CD14-positive monocyte (primary cell): ENCODE measurements at places on chromosomes 7 and 10.

DNA sequence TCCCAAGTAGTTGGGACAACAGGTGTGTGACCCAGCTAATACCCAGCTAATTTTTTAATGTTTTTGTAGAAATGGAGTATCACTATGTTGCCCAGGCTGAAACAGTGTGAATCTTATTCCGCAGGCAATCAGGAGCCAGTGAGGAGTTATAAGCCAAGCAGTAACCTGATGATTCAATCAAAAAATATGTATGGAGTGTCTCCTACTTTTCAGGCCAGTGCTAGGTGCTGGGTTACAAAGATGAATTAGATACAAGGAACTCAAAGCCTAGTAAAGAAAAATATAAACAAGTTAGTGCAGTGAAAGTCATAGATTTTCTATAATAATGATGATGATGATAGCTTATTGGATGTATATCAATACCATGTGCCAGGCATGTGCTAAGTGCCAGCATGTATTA, 13.2 kb upstream of the IFRD1 start:
- no peak for DNase-seq

GRCh38 chr10:24462889-24463552, 254.1 kb downstream of the KIAA1217 start:
- DNase-seq: no peak

GRCh38 chr10:67506083-67506756, 189.8 kb downstream of the CTNNA3 start:
- DNase-seq: no peak

DNA sequence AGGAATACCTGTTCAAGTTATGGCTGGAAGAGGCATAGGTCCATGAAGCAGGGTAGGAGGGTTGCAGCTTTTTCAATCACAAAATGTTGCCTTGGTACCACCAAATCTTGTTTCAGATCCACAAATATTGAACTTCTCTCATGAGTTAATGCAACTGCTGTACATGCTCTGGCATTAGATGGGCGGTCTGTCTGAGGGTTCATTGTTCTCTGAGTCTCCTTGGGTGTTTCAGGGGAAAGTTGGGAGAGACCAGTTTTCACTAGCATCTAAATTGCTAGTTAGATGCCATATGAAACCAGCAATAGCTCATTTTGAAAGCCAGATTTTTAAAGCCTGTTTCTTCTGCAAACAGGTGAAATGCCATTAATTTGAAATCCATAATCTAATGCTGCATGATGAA, 27.8 kb upstream of the ELMO1 start:
- DNase-seq: no peak

GRCh38 chr10:131820626-131821025, 80.2 kb upstream of the PPP2R2D start:
- no peak for DNase-seq

- DNase-seq: no peak
These were observed 41.6 kb upstream of the GSAP start for GRCh38 chr7:77457779-77458178.

DNA sequence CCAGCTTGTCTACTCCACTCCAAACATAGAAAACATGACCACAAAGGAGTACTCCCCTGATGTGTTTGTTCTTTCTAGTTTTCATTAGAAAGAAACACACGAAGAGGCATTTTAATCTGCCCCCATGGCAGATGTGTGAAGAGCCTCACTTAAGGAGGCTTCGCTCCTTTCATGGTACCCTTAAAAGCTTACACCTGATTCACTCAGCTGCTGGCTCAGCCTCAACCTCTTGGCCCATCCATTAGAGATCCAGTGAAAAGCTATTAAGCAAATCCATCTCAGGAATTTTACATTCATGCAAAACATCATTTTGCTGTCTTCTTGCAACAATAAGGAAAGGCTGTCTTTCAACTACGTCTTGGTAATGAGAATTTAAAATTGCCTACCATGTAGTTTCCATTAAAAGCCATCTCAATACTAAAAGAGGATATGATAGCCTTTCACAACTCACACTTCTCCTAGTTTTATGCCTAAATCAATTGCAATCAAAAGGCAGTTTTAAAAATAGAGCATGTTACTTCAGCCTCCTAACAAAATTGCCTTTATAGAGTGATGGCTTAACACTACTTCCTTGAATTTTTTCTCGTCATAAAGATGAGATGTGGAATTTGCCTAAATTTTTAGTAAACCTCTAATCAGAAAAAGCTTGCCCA, 22.7 kb downstream of the MACC1 start:
- DNase-seq: no peak

- no peak for DNase-seq
These were observed 32.7 kb upstream of the MACC1 start for GRCh38 chr7:20249920-20250319.

- no peak for DNase-seq
These were observed 499 bp downstream of the GAL3ST4 start for GRCh38 chr7:100167912-100168323.

DNA sequence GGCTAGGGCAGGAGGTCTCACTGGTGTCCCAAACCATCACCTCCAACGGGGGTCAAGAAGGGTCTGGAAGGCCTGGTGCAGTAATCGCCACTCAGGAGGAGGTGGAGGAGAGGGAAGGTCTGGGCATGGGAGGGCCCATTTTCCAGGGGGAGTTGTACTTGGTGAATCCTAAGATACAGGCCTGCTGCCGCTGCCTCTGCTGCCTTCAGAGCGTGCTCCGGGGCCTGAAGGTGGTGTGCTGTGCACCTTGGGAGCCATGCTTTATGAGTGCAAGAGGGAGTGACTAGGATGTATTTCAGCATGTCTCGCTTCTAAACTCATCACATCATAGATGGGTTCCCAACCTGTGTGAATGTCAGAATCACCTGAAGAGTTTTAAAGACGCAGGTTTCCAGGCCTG, 78.2 kb downstream of the GLRX3 start:
- no peak for DNase-seq

DNA sequence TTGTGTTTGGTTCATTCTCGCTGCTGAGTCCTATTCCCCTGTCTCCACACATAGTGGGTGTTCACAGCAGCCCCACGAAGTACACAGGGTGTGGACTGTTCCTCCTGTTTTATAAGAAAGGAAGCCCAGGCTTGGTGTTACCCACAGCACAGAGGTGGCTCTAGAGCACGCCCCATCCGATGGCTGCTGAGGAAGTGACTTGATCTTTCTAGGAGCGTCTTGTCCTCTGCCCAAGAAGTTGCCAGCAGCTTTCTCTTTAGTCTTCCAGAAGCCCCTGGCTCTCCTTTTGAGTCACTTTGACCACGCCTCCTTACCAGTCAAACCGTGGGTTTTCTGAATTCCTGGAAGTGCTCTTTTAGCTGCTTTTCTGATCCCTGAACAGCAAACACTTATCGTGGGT, 94.0 kb downstream of the GRK5 start:
- peak; percentile 24 for DNase-seq

GRCh38 chr7:23334482-23335056, 35.4 kb downstream of the MALSU1 start:
- DNase-seq: no peak

DNA sequence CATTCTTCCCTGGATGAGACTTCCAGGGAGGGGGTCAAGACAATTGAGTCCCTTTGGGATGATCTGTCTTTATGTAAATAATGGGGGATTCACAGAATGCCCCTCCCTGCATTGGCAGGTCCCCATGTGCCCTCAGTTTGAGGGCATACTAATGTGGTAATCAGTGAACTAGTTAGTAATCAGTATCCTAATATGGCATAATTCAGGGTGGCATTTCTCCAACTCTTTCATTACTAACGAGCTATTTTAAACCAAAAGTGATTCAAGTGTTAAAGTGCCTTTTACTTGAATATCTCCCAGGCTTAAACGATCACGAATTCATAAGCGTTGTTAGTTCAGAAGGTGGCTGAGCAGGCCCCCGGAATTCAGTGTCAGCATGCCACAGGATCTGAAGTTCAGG, 1.6 kb upstream of the DNAJB6 start:
- DNase-seq: no peak

DNA sequence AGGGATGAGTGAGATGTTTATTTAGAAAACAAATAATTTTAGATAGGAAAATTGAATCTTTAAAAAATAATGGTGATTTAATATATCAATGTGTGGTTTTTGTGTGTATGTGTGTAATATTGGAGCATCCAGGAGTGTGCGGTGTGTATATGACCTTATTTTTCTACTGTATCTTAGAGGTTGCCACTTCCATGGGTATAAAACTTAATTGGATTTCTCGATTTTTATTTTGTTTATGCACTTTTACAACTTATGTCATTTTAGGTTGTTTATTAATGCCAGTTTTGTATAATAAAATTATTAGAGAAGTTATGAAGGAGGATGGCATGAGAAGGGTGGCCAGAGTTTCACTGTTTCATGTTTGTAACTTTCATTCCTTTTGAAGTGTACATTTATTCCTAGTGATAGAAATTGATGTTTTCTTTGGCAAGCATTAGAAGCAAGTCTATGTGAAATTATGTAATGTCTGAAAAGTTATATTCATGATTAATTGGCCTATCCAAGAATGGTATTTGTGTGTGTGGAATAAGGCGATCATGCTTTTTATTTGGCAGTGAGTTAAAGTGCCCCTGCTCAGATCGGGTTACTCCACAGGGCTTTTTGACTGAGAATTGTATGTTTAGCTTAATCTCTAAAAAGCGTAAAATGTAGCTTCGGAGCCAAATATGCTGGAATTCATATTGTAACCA, 110.3 kb downstream of the KAT6B start:
- no peak for DNase-seq

DNA sequence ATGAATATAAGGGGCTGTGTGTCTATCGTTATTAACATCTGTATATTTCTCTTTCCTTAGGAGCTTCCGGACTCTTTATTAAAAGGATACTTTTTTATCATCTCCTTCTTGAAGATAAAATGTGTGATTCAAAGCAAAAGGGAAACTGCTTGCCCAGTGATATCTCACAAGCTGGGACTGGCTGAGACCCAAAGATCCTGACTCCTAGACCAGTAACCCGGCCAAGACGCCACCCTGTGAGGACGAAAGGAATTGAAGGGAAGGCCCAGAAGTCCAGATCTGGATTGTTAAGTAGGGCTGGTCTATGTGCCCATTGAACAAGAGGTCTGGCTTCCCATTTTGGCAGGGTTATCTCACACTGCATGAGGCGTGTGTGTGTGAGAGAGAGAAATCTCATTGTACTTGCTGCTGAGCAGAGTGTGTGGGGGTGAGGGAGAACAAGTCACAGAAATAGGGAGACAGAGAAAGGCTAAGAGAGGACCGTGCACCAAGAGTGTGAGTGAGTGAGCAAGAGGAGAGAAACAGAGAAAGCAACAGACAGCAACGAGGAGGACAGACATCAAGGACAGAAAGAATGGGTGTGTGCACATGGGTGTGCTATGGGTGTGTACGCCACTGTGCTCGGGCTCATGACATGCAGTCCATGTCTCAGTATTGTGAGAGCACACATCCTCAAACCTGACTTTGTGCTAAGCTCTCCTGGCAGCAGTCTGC, 75.4 kb downstream of the PLXNA4 start:
- no peak for DNase-seq

GRCh38 chr10:60009710-60010383, 103.5 kb upstream of the CCDC6 start:
- DNase-seq: no peak

DNA sequence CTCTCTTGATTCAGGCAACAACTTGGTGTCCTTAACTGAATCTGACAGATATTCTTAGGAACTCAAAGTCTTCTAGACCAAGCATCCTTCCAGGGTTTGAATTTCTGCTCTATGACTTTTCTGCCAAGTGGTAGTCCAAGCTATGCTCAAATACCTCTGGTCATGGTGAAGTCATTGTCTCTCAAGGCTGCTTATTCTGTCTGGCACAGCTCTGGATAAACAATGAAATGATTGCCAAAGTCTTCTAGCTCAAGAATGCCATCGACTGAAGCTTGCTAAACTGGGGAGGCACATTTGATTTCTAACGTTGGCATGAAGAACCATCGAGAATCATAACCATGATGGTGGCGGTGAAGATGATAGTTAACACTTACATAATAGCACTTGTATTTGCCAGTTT, 116.2 kb upstream of the MKX start:
- DNase-seq: no peak

DNA sequence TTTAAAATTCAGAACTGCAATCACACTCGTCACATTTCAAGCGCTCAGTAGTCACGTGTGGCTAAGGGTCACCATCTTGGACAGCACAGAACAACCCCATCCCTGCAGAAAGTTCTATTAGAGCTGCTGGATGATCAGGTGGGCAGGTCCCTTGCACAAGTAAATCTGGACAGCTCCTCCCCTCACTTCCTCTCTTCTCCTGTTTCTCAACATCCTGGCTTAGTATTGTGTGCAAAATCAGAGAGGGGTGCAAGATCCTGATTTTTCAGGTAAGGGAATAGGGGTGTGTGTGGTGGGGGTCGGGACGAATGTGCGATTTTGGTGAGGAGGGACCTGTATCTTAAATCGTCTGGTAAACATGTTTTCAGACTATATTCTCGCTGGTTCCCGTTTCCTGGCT, at the start of gene GIMAP4:
Gene GIMAP4, plus strand, starts transcription at position 222 of the 400 bp plus-strand sequence. CDS start 2,512 bp downstream, outside the sequence.
- peak; percentile 42 for DNase-seq

- DNase-seq: no peak
These were observed 51.9 kb downstream of the DDC start for GRCh38 chr7:50513166-50513871.

- no peak for DNase-seq
These were observed 126.2 kb upstream of the NRP1 start for GRCh38 chr10:33460505-33461294.

DNA sequence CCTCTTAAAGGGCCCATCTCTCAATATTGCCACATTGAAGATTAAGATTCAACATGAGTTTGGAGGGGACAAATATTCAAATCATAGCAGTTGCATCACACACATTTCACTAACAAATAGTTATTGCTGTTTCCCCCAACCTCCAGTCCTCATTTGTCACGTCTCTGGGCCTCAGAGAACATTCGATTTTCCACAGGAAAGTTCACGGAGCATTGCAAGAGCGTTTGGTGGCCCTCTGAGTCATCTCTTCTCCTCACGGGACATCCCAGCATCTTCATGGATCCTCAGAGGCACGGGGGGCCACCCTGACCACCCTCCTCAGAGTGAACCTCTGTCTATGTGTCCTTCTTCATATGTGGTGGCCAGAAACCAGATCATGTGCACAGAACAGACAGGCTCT, 50.3 kb upstream of the CHST15 start:
- DNase-seq: no peak

- DNase-seq: no peak
These were observed 14.3 kb upstream of the STN1 start for GRCh38 chr10:103932271-103932670.

- DNase-seq: no peak
These were observed 458.0 kb upstream of the GALNT17 start for GRCh38 chr7:70673778-70674570.

DNA sequence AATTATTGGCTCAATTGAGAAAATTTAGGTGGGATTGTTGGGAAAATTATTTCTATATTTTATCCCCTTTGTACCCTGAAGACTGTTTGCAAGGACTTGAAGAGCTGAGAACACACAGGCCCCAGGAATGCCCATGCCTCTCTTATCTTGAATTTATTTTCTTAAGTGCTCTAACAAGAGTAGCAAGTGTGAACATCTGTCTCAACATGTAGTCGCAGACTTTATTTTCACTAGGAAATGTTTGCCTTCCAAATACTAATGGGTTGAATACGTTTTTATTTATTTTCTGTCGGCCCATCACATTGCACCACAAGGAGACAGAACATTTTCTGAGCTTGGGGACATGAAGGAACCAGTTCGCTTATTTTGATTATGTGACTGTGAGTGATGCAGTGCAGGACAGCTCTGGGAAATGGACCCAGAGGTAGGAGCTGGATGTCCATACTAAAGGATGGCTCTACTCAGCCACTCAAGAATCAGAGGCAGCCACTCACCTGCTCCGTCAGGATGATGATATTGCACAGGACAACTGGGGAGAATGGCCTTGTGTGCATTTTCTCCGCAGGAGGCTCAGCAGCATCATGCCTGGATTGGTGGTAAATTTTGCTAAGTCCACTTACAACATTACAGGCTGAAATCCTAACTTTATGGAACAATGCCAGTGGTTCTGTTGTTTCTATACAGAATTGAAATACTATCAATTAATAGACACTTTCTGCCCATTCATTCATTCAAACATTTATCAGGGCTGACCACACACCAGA, 332.7 kb downstream of the FGFR2 start:
- no peak for DNase-seq
